ENCODE measurements at places on chromosomes 4 and X. TPM values are rescaled to one million over a fixed set of nuclear protein-coding genes. Genes with fewer than 3 reads are reported as not detected.

DNA sequence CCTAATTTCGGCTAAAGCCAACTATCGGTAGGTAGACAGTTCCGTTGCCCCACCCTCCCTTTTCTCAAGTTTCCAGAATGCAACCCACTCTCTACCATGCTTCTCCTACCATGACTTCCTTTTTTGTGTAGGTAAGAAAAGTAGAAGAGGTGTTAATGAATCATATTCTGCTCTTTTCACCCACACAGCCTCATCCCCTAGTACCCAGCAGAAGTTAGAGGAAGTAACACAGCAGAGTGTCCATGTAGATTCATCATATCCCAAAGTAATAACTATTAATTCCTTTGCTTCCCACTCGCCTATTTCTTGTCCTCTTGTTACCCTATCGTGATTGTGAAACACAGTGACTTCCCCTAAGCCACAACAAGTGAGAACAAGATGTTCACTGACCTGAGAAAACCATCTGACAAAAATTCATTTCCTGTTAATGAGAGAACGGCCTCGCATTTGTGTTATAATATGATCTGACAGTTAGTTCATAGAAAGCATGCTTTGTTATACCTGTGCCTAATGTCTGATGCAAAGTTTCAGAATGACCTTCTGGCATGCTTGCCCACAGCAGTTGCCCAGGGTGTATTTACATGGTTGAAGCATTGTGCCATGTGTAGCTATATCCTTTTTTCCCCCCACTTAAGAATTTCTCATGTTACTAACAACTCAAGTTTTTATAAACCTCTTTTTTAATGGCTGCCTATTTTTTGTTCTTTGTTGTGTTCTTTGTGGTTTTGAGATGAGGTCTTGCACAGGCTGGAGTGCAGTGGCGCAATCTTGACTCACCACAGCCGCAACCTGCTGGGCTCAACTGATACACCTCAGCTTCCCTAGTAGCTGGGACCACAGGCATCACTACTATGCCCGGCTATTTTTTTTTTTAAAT, 185.6 kb downstream of the RAP1GDS1 start:
- H3K4me3 ChIP-seq: no peak overlapping the region
- H3K27me3 ChIP-seq: no peaks in the 10 kb centered on the region
- H3K4me1 ChIP-seq: no peaks in the 10 kb centered on the region
- H3K27ac ChIP-seq: no peak overlapping the region

DNA sequence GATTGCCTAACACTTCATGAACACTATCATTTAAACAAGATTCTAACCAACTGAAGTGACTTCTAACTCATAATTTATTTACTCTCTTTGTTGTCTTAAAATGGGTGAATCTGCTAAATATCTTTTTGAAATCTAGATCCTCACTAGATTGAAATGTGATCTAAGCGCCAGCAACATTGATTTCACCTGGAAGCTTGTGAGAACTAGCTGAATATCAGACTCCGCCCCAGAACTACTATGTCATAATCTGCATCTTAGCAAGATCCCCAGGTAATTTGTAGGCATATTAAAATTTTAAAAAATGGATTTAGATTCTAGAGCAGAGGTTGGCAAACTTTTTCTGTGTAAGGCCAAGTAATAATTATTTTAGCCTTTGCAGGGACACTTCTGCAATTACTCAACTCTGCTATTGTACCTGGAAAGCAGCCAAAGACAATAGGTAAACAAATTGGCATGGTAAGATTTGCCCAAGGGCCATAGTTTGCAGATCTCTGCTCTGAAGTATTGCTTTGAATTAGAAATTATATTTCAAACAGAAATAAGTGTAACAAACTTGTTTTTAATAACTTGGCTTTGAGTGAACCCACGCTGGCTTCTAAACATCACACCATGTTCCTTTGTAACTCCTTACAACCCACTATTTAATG, 121.5 kb downstream of the REELD1 start:
- no peak overlapping the region for H3K27ac ChIP-seq
- H3K36me3 ChIP-seq: no peaks in the 10 kb centered on the region
- no peaks in the 10 kb centered on the region for H3K4me1 ChIP-seq
- H3K4me3 ChIP-seq: no peak overlapping the region
- DNase-seq: no peak
- no peaks in the 10 kb centered on the region for H3K27me3 ChIP-seq

- no peaks in the 10 kb centered on the region for H3K4me1 ChIP-seq
- H3K27me3 ChIP-seq: no peaks in the 10 kb centered on the region
- H3K4me3 ChIP-seq: no peak overlapping the region
These were observed 9.2 kb downstream of the LRRC66 start for GRCh38 chr4:52010986-52011385.

DNA sequence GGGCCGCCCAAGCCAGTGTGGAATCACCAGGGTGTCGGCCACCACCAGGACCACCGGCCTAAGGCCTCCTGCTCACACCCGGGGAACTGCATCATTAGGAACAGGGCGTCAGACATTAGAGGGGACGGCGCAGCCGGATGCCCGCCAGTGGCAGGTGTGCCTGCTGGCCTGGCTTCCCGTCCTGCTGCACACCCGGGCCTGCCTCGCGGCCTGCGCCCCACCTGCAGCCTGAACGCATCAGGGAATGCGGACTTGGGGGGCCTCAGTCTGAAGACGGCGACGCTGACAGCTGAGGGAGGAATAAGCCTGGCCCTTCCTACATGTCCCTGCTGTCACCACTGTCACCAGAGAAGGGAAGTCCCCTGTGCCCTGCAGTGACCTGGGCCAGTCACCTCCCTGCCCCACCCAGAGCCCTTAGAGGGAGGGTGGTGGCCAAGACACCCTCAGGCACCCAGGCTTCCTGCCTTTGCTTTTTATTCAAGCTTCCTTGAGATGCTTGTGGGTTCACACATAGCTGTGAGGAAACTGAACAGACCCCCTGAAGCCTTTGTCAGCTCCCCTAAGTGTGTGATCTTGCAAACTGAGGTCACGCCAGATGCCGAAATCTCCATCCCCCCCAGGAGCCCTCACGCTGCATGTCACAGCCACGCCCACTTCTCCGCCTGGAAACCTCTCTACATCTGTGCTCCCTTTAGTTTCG, 3.2 kb downstream of the DGKQ start:
- H3K4me3 ChIP-seq: no peak overlapping the region
- no peaks in the 10 kb centered on the region for H3K27me3 ChIP-seq
- H3K27ac ChIP-seq: no peak overlapping the region
- peaks cover 5% of the 10 kb centered on the region for H3K4me1 ChIP-seq
- no peaks in the 10 kb centered on the region for H3K36me3 ChIP-seq

GRCh38 chr4:119898211-119898610, 168.4 kb downstream of the MAD2L1 start:
- no peaks in the 10 kb centered on the region for H3K4me1 ChIP-seq
- no peak for DNase-seq
- H3K4me3 ChIP-seq: no peak overlapping the region
- no peak overlapping the region for H3K27ac ChIP-seq
- no peaks in the 10 kb centered on the region for H3K36me3 ChIP-seq

GRCh38 chr4:119162174-119162573, 26.5 kb downstream of the MYOZ2 start:
- no peak overlapping the region for H3K27ac ChIP-seq
- no peaks in the 10 kb centered on the region for H3K27me3 ChIP-seq
- no peaks in the 10 kb centered on the region for H3K4me1 ChIP-seq
- H3K4me3 ChIP-seq: no peak overlapping the region
- no peaks in the 10 kb centered on the region for H3K36me3 ChIP-seq

GRCh38 chrX:107014936-107015335, 14.9 kb upstream of the MORC4 start:
- no peaks in the 10 kb centered on the region for H3K27me3 ChIP-seq
- no peak for DNase-seq
- no peaks in the 10 kb centered on the region for H3K36me3 ChIP-seq
- no peak overlapping the region for H3K27ac ChIP-seq
- no peak overlapping the region for H3K4me3 ChIP-seq
- H3K4me1 ChIP-seq: no peaks in the 10 kb centered on the region

- no peaks in the 10 kb centered on the region for H3K36me3 ChIP-seq
- H3K4me1 ChIP-seq: no peaks in the 10 kb centered on the region
- no peaks in the 10 kb centered on the region for H3K27me3 ChIP-seq
- no peak overlapping the region for H3K27ac ChIP-seq
- DNase-seq: no peak
- no peak overlapping the region for H3K4me3 ChIP-seq
These were observed 724.8 kb upstream of the FTHL17 start for GRCh38 chrX:31796624-31797023.

DNA sequence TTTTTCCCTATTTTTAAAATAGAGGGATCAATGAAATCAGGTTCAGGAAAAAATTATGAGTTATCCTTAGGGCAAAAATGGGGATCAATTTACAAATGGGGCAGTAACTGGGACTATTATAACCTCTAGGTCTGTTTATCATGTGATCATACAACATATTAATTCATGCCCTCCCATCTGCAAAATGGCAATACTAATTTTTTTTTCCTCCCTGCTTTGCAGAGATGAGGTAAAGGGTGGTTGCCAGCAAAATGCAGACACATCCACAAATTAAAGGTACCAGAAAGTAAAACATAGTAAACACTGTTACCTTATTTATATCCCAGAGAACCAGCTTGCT, 467 bp downstream of the HSD17B11 start:
- peaks cover 3% of the 10 kb centered on the region for H3K4me1 ChIP-seq
- H3K27ac ChIP-seq: peak overlapping the region; percentile 88
- H3K4me3 ChIP-seq: peak overlapping the region; percentile 94

The RHOXF2B gene
- not detected for total RNA-seq

The GAGE12E gene
- not detected for total RNA-seq

The LRCH2 gene
- total RNA-seq: 2.4 TPM

The LDB2 gene
- 59.9 TPM for total RNA-seq

The POU4F2 gene
- total RNA-seq: not detected

The HTN1 gene
- not detected for total RNA-seq

Data from kidney (tissue), 22 donors.